HFF-Myc (cell line): ENCODE measurements at places on chromosomes 12 and 14.

- DNase-seq, result no peak
Measured at GRCh38 chr12:117069101-117069797, 30.0 kb downstream of the TESC start.

- DNase-seq, result no peak
Measured at GRCh38 chr14:101709962-101710931, 51.3 kb upstream of the PPP2R5C start.

DNA sequence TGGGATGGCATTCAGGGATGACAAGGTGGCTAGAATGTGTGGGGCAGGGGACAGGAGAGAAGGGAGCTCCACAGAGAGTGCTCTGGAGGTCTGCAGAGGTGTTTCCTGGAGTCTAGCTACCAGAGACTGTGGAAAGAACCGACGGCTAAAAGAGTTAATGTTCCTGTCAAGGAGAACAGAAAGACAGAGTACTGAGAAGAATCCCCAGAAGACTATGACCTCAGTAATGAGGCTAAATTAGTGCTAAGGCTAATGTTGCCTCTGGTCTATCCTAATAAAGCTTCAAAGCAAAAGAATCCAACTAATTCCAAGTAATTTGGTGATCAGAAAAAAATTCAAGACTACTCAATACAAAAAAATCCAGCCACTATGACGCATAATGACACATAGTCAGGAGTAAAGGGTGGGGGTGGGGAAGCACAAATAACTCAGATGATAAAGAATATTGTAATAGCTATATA lies 44.7 kb downstream of the FERMT2 start:
- DNase-seq, result peak; percentile 58

DNA sequence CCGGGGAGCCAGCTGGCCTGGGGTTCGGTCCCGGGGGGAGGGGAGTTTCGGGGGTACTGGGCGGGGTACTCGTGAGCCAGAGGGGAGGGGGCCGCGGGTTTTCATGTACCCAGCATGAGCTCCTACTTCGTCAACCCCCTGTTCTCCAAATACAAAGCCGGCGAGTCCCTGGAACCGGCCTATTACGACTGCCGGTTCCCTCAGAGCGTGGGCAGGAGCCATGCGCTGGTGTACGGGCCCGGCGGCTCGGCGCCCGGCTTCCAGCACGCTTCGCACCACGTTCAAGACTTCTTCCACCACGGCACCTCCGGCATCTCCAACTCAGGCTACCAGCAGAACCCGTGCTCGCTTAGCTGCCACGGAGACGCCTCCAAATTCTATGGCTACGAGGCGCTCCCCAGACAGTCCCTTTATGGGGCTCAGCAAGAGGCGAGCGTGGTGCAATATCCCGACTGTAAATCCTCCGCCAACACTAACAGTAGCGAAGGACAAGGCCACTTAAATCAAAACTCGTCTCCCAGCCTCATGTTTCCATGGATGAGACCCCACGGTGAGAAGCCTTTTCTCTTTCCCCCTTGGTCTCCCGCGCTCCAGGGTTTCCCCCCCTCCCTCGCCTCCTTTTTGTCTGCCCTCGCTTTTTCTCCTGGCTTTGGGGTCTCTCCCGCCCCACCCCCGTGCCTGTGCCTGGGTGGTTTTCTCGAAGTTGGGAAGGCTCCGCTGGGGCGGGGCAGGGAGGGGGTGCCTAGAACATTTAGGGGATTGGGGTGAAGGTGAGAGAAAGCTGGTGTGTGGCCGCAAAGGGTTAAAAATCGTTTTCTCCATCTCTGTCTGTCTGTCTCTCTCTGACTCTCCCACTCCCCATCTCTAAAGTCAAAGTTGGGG lies 627 bp downstream of the HOXC8 start:
- no peak for DNase-seq

- DNase-seq, result no peak
Measured at GRCh38 chr14:69459122-69459521, 25.4 kb upstream of the PLEKHD1 start.

DNA sequence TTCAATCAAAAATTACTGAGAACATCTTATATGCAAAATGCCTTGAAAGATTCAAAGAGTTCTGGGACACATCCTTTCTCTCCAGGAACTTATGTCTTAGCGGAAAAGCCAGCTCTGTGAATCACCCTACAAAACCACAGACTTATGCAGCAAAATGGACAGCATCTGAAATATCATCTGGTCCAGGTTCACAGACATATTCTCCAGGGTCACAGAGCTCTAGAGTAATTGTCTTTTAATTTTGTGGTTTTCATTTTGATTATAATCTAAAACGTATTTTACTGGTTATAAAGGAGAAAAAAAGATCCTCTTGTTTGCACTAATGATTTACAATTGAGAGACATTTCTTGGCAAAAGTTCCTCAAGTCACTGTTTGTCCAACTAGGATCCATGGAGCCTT lies 246.2 kb downstream of the MSRB3 start:
- peak; percentile 88 for DNase-seq

GRCh38 chr12:112182499-112182898 lies 57.1 kb downstream of the TRAFD1 start:
- DNase-seq, result no peak

- DNase-seq, result no peak
Measured at GRCh38 chr12:87952850-87953249, 76.4 kb downstream of the C12orf50 start.

DNA sequence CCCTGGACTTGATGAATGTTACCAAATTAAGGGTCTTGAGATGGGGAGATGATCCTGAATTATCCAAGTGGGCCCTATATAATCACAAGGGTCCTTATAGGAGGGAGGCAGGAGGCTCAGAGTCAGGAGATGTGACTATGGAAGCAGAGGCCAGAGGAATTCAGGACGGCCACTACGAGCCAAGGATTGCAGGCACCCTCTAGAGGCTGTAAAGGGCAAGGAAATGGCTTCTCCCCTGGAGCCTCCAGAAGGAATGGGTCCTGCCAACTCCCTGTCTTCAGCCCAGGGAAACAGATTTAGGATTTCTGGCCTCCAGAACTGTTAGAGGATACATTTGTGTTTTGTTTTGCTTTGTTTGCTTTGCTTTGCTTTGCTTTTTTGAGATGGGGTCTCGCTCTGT lies 8.8 kb downstream of the BDKRB1 start:
- no peak for DNase-seq

DNA sequence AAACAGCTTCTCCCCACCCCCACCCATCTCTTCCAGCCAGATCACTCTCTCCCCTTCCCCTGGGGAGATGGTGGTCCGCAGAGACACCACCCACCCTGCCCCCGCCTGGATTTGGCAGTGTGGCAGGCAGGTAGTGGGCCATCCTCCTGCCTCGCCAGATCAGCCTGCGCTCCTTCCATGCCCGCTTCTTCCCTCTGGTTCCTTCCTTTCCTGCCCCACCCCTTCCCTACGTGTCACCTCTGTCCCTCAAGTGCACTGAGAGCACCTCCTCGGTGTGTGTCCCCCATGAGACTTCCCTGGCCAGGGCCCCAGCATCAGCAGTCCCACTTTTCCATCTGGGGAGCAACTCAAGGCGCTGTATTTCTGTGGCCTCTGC lies 632 bp downstream of the NYNRIN start:
- DNase-seq, result no peak

- DNase-seq, result no peak
Measured at GRCh38 chr12:106594447-106594846, 11.6 kb downstream of the RFX4 start.

GRCh38 chr12:92859650-92860386 lies 69.3 kb downstream of the EEA1 start:
- DNase-seq, result no peak

- DNase-seq, result peak; percentile 59
Measured at GRCh38 chr12:32051511-32052211, 55.0 kb upstream of the BICD1 start.

GRCh38 chr14:92677087-92677668 lies 71.2 kb downstream of the LGMN start:
- DNase-seq, result no peak

DNA sequence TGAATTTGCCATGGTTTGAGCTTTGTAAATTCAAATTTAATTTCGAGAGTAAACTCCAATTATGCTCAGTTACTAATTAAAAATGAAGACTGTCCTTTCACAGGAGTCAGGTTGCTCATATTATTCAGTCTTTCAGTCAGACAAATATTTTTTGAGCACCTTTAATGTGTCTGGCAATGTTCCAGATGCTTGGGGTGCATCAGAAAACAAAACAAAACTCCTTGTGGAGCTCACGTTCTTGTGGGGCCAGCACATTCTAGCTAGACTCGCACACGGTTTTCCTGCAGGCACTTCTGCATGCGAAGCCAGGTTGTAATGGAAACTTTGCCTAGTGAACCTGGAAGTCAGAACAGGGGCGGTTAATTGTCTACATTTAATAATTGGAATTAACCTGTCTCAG lies 64.0 kb upstream of the ATF1 start:
- DNase-seq, result no peak

- DNase-seq, result no peak
Measured at GRCh38 chr12:22034709-22035506, 11.1 kb upstream of the CMAS start.

- no peak for DNase-seq
Measured at GRCh38 chr12:117076410-117077372, 22.5 kb downstream of the TESC start.

DNA sequence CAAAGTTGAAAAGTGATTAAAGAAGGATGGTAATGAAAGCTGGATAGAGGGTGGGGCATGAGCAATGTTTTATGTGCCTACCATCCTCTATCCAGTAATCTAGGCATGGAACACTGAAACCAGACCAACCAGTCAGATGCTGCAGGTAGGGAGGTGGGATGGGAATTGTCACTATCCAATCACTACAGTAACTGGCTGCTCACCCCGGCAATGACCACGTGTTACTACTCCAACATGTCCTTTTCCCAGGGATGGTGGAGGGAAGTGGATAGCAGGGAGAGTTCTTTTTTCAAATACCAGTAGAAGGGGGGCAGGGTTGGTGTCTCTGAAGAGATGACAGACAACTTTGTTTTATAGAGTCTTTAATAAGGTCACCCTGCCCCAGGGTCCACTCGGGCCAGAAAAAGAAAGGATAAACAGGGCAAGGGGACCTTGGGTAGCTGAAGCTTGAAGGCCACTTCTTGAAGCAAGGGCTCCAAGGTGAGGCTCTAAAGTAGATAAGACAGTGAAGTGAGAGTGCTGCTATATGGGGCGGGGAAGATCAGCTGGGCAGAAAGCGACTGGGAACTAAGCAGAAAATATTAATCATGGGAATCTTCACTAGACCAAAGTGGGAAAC lies 14.7 kb upstream of the CDH24 start:
- no peak for DNase-seq

GRCh38 chr14:69701291-69701690 lies 65.7 kb upstream of the SRSF5 start:
- no peak for DNase-seq

DNA sequence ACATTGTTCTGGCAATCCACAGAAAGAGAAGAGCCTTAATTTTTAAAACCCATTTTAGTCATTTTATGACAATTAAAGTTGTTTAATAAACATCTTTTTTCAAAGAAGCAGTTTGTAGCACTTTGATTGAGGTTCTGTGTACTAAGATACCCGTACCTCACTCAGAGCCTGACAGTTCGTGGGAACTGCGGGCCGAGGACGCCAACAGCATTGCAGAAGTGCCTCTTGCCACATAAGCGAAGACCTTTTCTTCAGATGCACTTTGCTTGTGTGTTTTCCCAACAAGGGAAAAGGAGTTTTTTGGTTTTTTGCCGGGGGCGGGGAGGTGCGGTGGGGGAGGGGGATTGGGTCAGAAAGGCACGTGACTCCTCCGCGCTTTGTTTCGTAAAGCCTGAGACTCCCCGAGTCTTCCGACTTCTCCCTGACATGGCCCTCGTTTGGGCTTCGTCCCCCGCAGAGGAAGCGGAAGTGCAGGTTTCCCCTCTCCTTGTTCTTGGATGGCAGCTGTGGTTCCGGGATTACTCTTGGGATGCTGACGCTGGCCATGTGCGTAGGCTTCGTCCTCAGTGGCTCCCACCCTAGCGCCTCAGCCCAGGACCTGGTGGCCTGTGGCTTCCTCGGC lies 70.8 kb downstream of the WDR20 start:
- no peak for DNase-seq

DNA sequence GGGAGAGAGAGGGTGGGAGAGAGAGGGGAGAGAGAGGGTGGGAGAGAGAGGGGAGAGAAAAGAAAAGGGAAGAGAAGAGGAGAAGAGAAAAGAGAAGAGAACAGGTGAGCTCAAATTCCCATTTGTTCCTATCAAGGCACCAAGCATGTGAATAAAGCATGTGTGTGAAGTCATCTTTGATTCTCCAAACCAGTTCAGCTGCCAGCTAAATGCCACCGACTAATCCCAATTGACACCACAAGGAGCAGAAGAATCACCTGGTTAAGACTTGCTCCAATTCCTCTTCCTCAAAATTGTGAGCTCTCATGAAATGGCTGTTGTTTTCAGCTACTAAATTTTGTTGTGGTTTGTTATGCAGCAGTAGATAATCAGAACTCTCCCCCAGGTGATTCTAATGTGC lies 188.9 kb downstream of the TMX1 start:
- DNase-seq, result no peak

DNA sequence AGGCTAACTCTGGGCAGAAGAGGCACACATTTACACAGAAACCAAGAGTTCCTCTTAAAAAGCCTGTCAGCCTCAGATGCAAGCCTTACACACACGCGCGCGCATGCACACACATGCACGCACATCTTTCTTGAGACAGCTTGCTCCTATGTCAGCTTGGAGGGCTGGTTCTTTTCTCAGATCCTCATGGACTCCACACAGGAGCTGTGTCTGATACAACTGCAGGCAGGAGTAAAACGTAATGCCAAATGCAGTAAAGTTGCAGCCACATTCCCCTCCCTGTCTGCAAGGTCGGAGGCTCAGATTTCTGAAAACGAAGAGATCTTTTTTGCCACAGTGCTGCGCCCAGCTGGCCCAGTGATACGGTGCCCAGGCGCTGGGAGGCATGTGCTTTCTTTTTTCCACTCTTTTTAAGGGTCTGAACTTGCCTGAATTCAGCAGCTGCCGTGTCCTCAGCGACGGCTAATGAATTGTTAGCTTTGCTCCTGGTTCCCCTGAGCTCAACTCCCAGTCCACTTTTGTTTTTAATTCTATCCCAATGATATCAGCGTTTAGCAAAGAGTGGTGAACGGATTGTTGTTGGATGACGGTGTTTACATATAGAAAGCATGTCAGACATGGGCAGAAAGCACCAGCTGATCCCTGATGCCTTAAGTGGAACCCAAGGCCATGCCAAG lies 72.9 kb upstream of the FOXN3 start:
- DNase-seq, result no peak

GRCh38 chr12:53325511-53326061 lies 4.2 kb upstream of the AAAS start:
- no peak for DNase-seq
